ENCODE measurements at places on chromosomes 1 and 21.
A peak's percentile ranks its signal among the peaks of the same experiment; 100 is the strongest.

- DNase-seq, result no peak
Measured at GRCh38 chr1:1550087-1550486, 9.7 kb upstream of the TMEM240 start.

DNA sequence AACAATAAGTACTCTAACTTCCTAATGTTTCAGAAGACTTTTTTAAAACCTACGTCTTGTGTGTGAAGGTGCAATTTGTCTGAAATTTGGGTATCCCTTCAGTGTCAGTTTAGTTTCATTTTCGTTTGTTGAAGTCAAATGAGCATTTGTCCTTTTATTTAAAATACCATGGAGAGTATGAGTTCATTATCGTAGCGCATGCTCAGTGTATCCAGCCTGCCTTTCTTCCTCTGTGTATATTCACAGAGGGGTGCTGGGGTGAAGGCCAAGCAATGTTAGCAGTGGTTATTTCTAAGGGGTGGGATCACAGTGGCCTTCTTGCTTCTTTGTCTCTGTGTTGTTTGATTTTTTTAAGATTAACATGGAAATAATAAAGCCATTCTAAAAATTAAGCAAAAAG is 43.2 kb downstream of the CNN3 start:
- no peak for DNase-seq

DNA sequence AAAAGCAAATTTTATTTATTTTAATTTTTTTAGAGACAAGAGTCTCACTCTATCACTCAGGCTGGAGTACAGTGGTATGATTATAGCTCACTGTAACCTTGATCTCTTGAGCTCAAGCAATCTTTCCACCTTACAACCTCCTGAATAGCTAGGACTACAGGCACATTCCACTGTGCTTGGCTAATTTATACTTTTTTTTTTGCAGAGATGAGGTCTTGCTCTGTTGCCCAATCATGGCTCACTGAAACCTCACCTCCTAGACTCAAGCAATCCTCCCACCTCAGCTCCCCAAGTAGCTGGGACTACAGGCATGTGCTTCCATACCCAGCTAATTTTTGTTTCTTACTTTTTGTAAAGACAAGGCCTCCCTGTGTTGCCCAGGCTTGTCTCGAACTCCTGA is 49.5 kb downstream of the DR1 start:
- no peak for DNase-seq

- no peak for DNase-seq
Measured at GRCh38 chr1:6460301-6461050, 5.5 kb downstream of the TNFRSF25 start.

GRCh38 chr1:205241366-205242030 is 13.8 kb downstream of the TMCC2 start:
- no peak for DNase-seq

- no peak for DNase-seq
Measured at GRCh38 chr1:202433155-202434043, 84.9 kb downstream of the PPP1R12B start.

DNA sequence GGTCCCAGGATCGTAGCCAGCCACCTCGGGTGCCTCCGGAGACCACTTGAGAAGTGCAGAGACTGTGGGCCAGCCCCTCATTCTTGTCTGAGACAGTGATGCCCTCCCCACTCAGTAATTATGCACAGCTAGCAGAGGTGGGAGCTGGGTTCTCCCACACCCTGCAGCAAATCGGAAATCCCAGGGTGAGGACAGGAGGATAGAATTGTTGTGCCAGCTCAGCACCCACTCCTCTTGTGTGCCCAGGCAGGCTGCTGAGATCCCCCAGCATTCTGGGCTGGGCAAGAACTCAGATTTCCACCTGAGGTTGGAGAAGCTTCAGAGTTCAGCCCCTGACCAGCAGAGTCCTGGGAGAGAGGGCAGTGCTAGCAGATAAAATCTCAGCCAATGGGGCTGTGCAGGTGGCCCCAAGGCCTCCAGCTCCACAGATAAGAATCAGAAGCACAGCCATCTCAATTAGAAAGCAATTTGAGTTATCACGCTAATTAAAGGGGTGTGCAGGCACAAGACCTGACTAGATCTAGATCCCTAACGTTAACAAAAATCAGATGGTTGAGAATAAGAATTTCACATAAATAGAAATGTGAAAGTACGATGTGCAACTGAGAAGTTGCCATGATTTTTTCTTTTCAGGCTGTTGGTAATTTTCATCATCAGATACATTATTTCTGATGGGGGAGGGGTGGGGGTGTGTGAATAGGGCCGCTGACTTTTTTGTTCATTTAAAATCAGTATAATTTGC is 45.5 kb upstream of the IRF2BP2 start:
- peak; percentile 56 for DNase-seq

DNA sequence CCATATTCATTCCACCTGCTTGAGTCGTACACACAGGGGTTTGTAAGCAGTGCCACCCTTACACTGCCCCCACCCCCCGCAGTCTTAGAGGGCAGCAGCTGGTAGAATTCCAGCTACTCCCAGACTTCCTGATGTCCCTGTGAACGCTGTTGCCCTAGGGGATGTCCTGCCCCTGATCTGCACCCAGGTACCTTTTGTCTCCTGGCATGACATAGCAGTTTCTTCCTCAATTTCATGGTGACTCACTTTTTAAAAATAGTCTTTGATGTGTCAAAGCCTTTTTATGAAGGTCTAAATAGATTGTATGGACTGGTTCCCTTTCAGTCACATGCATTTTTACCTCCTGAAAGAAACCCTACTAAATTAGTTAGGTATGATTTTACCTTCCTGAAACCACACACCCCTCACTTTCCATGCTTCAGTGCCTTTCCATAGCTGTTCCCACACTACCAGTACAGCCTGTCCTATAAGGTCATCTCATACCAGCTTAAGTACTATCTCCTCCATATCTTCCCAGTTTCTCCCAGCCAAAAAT is 76.4 kb downstream of the ST3GAL3 start:
- DNase-seq, result no peak

- DNase-seq, result no peak
Measured at GRCh38 chr1:38803647-38804046, 55.9 kb downstream of the RRAGC start.

DNA sequence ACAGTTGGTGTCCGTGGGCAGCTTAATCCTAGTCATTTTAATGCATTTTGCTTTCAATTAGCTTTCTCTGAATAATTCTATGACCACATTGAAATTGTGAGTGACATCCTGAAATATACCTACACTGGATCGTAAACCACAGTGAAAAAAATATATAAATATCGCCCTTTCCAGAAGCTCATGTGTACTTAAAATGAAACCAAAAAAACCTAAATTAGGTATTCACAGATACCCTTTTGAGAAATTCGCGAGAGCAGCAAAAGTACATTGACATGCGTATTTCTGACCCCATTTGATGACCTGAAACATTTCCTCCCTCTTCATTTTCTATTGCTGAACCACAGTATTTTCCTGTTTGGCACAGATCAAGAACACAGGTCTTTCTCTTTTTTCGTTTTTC is 253.8 kb downstream of the LTN1 start:
- DNase-seq, result no peak

- no peak for DNase-seq
Measured at GRCh38 chr1:31239653-31240241, at the start of gene NKAIN1. TSS of gene NKAIN1 (minus strand) at chr1:31239887. CDS start at chr1:31239547, 340 bp downstream.

DNA sequence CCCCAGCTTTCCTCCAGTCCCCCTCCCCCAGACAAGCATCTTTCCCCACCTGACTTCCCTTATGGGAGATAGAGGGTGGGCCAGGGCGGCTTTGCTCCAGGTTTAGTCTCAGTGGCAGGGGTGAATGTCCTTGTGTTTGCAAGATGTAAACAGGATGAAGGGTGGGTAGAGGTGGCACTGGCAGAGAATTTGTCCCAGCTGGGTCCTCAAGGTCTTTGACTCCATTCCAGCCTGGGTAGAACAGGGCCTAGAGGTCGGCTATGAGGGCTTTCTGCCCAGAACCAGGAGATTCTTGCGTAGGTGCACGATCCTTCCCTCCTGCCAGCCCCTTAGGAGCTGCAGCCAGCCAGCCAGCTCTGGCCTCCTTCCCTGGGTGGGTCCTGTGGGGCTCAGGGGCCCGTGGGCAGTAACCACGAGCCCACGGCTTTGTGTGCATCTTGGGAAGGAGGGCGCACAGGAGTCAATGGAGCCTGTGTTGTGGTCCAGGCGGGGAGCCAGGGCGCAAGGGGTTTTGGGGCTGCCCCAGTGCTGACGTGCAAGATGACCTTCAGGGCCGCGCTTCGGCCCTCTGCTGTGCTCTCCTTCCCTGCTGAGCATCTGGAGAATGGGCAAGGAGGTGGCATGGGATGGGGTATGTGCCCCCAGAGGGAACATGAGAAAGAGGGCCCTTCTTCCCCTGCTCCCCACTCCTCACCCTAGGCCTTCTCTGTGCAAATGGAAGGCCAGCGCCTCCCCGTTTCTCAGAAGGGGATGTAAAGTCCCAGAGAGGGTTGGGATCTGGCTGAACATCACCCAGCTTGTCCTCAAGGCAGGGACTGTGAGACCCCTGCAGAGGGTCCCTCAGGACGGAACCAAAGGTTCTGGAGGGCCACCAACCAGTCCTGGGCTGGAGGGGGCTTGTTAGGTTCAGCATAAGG is 15.7 kb downstream of the POU3F1 start:
- DNase-seq, result no peak

DNA sequence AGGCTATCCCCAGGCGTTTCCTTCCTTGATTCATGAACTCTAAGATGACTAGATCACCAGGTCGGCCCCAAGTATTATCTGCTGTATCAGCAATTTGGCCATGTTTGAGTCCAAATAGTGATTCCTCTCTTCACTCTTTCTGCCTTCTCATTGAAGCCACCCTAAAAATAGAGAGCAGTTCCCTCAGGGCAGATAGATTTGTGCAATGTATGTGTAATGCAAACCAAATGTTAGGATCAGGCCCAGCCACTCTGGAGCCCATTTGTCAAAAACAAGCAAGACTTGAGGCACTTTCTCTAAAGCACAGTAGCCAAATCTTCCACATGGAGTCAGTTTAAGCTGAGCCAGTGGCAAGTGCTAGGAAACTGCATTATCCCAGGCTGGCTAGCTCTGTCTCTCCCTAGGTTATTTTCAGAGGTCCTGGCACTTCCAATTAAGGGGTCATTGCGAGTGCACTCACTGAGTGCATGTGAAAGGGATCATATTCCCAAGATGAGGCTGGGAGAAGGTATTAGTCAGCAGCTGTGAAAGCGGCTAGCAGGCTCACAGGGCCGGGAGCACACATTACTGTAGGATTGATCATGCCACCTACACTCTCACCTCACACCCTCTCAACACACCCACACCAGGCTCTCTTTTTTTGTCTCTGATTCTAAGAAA is 97.9 kb upstream of the RAB3GAP2 start:
- peak; percentile 55 for DNase-seq

DNA sequence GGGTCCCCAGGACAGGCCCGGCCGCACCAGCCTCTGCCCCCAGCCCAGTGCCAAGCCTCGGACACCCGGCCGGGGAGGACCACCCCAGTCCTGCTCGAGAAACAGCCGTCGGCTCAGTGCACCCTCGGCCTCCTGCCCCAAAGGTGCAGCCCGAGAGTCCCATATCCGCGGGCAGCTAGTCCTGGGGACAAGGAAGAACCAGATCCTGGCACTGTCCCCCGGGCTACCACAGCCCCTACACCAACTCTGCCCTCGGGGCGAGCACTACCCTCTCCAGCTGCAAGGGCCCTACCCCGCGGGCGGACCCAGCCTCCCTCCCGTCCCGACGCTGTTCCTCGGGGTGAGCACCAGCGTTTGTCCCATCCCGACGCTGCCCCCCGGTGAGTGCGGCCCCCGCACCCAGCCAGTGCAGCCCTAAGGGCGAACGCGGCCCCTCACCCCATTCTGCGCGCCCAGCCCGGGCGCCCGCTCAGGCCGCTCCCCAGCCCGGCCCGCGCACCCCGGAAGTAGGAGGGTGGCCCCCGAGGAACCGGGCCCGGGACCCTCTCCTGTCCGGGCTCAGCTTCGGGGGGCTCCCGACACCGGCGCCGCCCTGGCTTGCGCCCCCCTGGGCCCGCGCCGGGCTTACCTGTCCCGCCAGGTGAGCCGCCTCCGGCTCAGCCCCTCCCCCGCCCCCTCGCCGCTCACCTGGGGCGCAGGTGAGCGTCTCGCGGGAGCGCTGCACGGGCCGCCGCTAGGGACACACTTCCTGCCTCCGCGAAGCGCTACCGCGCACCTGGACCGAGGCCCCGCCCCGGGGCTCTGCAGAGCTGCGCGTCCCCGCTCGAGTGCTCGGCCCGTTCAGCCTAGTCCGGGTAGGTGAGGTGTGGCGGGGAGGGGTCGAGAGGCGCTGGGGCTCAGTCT is at the start of gene KDF1:
Gene KDF1, minus strand, starts transcription at position 747 of the 903 bp plus-strand sequence. CDS start 8,088 bp downstream, outside the sequence.
- no peak for DNase-seq

DNA sequence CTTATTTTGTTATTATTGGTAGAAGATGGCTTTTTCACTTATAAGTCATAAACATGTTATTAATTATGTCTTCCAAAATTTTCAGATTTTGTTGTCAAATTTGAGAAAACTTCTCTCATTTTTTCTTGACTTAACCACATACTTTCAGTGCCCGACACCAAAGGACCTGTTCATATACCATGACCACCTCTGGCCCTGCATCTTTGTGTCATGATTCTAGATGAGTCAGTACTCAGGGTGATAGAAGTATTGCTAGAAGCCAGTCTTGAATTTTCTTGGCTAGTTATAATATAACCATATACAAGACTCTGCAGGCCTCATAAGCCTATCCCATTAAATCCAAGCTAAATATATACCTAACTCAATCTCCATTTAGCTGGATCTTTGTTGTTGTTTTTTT is 35.4 kb upstream of the DPH5 start:
- DNase-seq, result no peak

DNA sequence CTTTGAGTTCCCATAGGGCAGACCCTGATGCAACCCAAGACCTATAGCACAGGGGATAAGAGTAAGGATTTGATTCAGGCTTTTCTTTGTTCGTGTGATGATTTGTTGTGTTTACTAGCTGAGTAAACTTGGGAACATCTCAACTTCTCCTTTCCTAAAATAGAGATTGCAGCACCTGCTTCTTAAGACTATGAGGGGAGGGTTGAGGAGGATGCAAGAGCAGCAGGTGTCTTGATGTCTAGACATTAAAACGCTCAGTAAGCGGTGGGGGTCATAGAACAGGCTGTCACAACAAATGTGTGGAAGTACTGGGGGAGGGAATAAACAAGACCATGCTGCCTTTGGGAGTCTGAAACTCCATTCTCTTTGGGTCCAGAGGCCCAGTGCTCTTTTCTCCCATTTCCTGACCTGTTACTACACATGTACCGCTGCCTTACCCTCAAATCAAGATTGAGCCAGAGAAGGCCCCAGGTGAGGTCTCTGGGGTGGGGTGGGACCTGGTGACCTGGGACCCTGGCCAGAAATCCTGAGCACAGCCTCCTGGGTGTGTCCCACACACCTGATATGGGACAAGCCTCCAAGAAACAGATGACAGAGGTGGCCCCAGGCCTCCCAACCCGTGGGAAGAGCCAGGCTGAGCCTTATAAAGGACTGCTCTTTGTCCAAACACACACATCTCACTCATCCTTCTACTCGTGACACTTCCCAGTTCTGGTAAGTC is at the start of gene S100A7A:
Gene S100A7A, plus strand, starts transcription at position 671 of the 721 bp plus-strand sequence. CDS start 1,563 bp downstream, outside the sequence.
- DNase-seq, result no peak

GRCh38 chr1:226938903-226939437 is 1.1 kb upstream of the COQ8A start:
- peak; percentile 62 for DNase-seq

DNA sequence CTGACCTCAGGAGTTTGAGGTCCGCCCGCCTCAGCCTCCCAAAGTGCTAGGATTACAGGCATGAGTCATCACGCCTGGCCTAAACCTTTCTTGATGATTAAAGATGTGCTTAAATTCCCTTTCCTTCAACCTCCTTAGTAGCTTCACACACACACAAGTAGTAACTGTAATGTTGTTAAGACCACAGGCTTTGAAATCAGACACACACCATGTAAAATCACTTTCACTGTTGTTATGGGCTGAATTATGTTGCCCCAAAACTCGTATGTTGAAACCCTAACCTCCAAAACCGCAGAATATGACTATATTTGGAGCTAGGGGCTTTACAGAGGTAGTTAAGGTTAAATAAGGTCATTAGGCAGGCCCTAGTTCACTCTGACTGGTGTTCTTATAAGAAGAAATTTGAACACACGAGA is 180.2 kb downstream of the NR5A2 start:
- DNase-seq, result no peak
